ENCODE measurements at places on chromosomes 5 and 9.

DNA sequence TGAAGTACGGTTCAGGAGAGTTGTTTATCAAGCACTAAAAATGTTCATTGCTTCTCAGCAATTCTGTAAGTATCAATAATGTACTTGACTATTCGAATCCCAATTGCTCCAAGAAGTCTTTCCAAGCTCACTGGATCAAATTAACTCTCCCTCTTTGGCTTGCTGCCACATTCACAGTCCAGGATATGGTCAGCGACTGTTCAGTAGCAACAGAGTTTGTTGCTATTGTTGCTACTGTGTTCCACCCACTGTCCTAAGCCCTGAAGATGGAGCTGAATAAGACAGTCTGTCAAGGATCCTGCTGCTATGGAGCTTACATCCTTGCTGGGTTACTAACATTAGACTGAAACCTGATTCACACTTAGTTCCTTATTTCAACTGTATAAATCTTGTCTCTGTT, 110.8 kb downstream of the FGF10 start:
- DNase-seq: no peak

- no peak for DNase-seq
These were observed 525.8 kb downstream of the CTNND2 start for GRCh38 chr5:11378461-11378860.

DNA sequence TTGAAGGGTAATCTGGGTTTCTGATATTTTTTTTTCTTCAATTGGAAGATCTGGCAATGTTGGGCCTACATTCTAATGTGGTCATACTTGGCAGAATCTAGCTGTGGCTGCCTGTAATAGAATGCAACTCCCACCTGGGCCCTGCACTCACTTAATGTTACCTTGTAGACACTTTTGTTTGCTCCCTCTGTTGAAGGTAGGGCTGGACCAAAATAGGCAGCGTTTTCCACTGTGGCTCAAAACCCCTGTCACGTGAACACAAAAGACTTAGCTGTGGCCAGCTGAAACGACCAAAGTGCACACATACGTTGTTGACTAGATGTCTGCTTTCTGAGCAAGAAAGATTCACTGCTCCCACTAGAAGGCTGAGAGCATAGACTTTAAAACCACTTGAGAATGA, 117.6 kb upstream of the HMHB1 start:
- DNase-seq: no peak

DNA sequence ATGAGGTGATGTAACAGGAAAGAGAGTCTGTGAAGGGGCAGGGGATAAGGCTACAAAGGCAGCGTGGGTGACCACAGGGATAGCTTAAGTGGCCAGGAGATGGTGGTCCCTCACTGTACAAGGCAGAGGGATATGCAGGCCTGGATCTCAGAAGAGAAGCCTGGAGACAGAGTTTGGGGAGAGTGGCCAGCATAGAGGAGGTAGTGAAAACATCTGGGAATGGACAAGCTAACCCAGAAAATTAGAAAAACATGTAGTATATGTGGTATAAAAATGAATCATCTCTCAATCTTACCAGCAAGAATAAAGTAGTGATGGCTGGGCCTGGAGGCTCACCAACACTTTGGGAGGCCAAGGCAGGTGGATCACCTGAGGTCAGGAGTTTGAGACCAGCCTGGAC, 349.2 kb upstream of the KLF4 start:
- no peak for DNase-seq

GRCh38 chr5:102090770-102091169, 205.3 kb downstream of the SLCO4C1 start:
- peak; percentile 34 for DNase-seq

DNA sequence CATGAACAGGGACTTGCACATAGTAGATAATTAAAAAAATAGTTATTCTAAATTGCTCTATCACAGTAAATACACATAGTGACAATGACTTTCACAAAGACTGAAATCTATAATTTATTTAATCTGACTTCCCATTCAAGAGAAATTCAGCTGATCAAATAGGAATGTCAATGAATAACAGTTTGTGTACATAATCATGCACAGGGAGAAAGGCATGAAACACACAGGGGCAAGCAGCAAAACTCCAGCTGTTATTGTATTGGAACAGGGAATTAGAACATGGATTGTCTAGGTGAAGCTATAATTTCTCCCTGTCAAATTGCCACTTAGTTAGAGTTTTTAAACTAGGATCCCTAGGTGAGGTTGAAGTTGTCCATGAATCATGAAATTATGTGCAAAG, 99.9 kb downstream of the HCN1 start:
- no peak for DNase-seq

GRCh38 chr5:37495668-37496347, 116.7 kb downstream of the WDR70 start:
- no peak for DNase-seq

DNA sequence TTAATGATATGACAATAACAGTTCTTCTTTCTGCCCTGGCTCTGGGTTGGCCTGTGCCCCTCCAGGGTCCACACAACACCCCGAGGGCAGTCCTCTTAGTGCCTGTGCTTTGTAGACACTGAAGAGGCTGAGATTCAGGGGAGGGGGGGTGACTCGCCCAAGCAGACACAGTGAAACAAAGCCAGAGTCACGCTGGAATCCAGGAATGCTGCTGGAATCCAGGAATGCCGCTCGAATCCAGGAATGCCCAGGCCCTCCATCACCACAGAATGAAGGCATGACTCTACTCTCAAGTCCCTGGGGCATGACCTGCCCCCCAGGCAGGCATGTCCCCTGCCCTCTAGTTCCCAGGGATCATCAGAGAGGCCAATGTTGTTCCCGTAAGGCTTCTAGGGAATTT, 73.1 kb downstream of the LRSAM1 start:
- DNase-seq: no peak

- DNase-seq: no peak
These were observed 16.9 kb downstream of the LCN9 start for GRCh38 chr9:135680056-135680455.

GRCh38 chr9:127201731-127202130, 62.8 kb upstream of the GARNL3 start:
- no peak for DNase-seq

GRCh38 chr5:113236536-113237288, 198.1 kb downstream of the TSSK1B start:
- no peak for DNase-seq

- DNase-seq: no peak
These were observed 24.2 kb downstream of the CSNK1A1 start for GRCh38 chr5:149526845-149527590.

Measured in NCI-H1092 treated with DMSO at 0.1 percent for 48 hours (cell line).